ENCODE measurements at places on chromosomes 2 and 18. TPM values are rescaled to one million over a fixed set of nuclear protein-coding genes. Genes with fewer than 3 reads are reported as not detected.

Gene CFAP221
- 1.8 TPM for total RNA-seq

Gene ICA1L
- 7.3 TPM for total RNA-seq

Gene ATP6V1C2
- total RNA-seq: 0.04 TPM

Gene FIGN
- 1.8 TPM for total RNA-seq

DNA sequence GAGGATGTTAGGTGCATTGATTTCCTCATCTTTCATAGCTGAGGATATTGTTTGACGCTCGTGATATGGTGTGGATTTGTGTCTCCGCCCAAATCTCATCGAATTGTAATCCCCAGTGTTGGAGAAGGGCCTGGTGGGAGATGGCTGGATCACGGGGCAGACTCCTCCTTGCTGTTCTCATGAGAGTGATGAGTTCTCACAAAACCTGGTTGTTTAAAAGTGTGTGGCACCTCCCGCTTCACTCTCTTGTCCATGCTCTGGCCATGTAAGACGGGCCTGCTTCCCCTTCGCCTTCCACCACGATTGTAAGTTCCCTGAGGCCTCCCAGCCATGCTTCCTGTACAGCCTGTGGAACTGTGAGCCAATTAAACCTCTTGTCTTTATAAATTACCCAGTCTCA, 28.4 kb upstream of the GPC1 start:
- DNase-seq: no peak

DNA sequence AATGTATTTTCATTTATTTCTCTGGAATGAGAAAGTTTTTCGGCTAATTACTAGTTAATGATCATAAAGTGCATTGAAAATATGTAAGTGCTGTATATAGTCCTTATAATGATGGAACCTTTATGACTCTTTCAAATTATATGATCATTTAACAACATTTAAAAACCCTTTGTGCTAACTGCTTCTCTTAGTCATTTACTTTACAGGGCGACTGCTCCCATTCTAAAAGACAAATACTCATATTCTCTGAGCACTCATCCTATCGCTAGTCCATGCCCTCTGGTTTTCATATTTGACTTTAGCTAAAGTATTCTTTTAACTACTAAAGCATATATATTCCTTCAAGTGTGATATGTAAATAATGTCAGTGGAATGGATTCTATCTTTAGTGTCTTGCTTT, 168.2 kb downstream of the CDH7 start:
- DNase-seq: no peak
